Heart right ventricle (tissue), 16 donors: ENCODE measurements at places on chromosomes 4 and X. TPM values are rescaled to one million over a fixed set of nuclear protein-coding genes. Genes with fewer than 3 reads are reported as not detected.

DNA sequence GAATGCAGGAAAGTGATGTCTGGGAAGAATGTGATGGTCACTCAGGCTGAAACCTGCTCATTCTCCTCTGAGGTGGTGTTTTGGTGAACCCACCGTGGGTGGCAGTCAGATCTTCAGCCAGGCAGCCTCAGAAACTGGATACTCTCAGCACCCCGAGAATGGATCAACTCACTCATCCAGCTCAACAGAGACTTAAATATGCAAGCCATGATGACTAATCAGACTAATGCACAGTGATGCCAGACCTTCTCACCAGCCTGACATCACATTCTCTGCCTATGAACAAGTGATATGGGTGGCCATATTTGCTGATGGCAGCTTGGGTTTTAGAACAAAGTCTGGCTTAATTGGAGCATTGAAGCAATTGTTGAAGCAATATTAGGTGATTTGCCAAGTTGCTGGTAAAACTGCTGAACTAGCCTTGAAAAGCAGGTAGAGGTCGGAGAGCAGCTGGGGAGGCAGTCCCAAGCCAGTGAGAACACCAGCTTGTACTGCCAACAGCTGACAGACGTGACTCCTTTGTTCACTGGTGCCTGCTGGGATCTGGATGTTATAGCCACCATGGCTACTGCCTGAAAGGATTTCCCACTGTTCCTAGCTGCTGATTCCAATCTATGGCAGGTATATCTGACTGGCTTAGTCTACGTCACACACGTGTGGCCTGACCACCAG is 608.1 kb downstream of the MID1IP1 start:
- DNase-seq: no peak

GYPB gene
- not detected for polyA plus RNA-seq

GRCh38 chr4:76984788-76985211 is 35.2 kb downstream of the SEPTIN11 start:
- DNase-seq: no peak

- no peak for DNase-seq
These were observed 3.3 kb upstream of the SPON2 start for GRCh38 chr4:1175635-1176229.

DNA sequence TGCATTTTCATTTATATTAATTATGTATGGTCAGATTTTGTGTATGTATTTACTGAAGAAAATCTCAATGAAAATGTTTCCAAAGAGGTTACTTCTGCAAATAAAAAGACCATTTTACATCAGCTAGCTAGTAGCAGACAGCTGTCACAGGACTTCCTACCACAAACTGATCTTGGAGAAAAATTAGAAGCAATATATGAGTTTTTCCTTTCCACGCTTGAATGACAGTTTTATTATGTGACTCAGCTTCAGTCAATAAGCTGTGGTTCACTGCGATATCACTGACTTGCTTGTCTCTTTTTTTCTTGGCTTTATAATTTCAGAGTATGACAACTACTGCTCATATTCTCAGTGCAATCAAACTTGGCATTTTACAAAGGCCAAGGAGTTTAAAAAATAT is 787.4 kb upstream of the GALNTL6 start:
- no peak for DNase-seq

DNA sequence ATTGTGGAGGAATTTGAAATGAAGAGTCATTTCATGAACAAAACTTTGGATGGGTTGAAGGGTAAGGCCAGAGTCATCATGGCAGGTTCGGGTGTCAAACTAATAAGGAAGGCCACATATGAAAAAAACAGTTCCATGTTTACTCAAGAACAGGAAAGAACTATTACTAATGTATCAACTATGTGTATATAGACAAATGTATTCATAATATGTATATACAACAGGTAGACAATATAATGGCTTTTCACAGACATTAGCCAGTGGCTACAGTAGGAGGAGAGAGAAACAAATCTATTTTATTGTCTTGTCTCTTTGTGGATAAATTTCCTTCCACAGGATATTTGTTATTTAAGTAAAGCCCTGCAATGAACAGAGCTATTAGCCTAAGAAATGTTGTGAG is 101.1 kb downstream of the CBLL2 start:
- DNase-seq: no peak

POU3F4 gene
- polyA plus RNA-seq: not detected
